ENCODE measurements at places on chromosomes 4 and X.

DNA sequence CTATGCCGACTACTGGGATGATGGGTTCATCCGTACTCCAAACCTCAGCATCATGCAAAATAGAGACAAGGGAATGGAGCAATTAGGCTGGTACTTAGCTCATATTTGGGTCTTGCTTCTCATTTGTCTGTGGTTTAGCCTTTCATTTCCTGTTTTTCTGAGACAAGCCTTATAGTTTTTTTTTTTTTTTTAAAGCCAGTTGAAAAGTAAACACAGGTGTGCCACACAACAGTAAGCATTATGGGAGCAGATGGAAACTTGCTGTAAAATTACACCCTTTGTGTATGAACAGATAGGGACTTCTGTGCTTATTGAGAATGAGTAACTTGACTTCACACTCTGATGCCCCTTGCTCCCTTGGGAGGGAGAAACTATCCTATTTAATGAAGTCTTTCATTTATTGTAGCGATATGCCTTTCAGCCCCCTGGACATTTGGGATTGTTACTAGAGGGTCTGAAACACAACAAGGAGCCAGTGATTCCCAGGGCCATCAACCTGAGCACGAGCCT lies 13.7 kb downstream of the RASSF6 start:
- DNase-seq, result peak; percentile 73

DNA sequence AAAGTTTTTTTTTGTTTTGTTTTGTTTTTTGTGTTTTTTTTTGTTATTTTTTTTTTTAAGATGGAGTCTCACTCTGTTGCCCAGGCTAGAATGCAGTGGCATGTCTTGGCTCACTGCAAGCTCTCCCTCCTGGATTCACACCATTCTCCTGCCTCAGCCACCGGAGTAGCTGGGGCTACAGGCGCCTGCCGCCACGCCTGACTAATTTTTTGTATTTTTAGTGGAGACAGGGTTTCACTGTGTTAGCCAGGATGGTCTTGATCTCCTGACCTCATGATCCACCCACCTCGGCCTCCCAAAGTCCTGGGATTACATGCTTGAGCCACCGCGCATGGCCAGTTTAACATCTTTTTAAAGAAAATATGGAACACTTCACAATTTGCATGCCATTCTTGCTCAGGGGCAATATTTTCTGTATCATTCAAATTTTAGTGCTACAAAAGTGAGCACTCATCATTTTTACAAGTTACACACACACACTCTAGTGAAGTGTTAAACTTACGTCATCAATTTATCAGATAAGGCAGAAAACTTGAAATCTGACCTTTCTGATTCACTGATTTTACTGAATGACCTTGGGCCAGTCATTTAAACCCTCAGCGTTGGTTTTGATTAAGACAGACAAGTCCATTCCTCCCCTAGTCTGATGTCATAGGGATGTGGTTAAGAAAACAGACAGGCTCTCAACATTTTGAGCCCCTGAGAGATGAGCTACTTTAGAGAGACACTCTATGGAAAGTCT lies 61.2 kb downstream of the TRIM2 start:
- DNase-seq, result no peak

- DNase-seq, result no peak
Observed at GRCh38 chr4:119735165-119735651, 106.6 kb upstream of the PDE5A start.

GRCh38 chr4:31187979-31188378 lies 467.8 kb downstream of the PCDH7 start:
- no peak for DNase-seq

DNA sequence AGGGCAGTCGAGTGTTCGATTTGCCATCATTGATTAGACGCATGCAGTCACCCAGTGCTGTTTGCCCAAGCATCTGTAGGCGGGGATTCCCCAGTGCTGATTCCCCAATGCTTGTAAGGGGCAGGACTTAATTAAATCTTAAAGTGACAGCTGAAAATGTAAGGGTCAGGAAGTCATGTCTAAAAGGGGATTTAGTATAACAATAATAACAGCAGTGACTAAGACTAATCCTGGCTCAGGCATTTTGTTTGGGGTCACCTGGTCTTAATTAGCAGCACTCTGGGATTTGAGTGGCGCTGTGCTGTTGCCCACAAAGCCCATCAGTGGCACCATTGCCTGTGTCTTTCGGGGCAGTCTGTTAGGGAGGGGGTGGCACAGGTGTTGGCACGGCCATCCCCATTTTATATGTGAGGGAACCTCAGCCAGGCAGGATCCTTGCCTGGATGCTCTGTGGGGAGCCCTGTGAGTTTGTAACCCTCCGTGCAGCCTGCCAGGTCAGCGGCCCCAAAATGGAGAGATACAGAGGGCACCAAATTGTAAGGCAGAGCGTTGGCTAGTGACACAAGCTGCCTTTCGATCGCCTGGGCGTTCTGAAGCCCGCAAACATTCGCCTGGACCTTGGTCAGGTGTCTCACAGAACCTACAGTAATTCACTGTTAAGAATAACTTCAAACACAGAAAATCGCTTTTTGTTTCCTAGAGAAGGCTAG lies 146.7 kb downstream of the TBL1X start:
- no peak for DNase-seq

GRCh38 chr4:6282314-6282771 lies 12.7 kb downstream of the WFS1 start:
- no peak for DNase-seq

DNA sequence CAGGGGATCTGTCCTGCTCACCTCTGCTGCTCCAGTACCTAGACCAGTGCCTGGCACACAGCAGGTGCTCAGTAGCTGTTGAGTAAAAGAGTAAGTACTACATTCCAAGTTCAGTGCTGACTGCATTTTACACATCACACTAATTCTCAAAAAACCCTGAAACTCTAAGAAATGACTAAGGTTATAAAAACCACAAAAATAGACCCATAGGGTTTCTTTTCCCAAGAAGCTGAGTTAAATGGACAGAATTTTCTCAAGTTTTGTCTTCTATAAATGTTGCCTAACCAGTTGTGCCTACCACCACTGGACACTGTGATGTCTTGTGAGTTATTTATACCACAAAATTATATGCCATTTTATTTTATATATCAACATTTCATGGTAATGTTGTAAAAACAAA lies 78.9 kb upstream of the RXFP1 start:
- DNase-seq, result no peak

DNA sequence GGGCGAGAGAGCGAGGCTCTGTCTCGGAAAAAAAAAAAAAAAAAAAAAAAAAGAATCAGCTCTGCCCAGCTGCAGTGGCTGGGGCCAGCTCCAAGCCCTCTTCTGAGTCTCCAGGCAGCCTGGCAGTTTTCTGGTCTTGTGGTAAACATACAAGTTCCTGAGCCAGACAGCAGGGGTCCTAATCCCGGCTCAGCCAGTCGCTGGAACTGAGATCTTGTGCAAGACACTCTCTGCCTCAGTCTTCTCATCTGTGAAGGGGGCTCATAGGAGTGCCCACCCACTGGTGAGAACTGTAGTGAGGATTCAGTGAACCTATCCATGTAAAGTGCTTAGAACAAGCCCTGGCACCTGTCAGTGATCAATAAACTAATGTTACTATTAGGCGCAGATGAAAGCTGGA lies 41.8 kb downstream of the C4orf50 start:
- no peak for DNase-seq
